Stimulated activated CD8-positive, alpha-beta memory T cell treated with anti-CD3 and anti-CD28 coated beads, Interleukin-2, amount 100 ng/mL, for 48 hours (primary cell): ENCODE measurements at places on chromosomes 7 and 10.

DNA sequence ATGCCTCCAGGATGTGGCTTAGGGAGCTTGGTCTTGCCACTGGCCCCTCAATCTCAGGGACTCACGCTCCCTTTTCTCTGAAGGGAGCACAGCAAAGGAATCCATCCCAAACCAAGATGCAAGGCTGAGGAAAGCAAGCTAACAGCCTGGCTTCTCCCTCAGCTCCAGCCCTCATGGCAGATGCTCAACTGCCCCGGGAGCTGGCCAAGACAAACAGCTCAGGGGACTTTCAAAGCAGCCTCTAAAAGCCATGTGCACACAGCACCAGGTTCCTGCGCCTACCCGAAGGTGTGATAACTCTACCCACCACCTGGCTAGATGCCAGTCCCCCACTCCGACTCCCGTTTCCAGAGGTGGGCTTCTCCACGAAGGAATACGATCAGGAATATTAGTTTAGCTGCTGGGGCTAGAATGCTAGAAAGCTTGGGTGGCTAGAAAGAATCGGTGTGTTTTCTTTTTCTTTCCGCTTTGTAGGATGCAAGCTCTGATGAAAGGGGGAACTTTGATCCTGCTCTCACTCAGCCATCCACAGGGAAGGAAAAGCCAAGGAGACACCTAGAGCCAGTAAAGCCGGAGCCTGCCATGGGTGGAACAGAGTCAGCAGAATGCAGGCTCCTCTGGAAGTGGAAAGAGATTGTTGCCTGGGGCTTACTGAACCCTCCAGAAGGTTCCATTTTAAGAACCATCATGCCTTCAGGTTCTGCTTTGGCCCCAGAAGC lies 89.0 kb upstream of the FGFR2 start:
- DNase-seq = no peak

- DNase-seq = no peak
Observed at GRCh38 chr7:135283959-135284638, 50.5 kb downstream of the STRA8 start.

DNA sequence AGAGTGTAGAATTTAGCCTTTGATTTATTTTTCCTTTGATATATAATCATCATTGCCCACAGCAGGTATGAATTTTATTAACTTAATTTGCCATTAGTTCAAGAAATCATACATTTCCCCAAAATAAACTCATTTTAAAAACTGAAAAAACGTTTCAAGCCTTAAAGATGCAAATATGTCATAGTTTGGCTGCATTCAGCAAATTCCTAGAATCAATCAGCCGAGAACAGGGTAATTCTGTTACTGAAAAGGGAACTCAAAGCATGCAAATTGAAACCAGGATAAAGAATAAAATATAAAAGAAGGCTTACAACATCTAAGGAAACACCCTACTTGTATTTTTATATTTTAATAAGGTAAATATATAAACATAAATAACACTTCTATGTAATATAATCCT lies 233.8 kb upstream of the PRKCQ start:
- DNase-seq = no peak

GRCh38 chr10:120429395-120429794 lies 27.6 kb upstream of the PLPP4 start:
- no peak for DNase-seq
